Testis (tissue), 5 donors: ENCODE measurements at places on chromosomes 1 and 21. TPM values are rescaled to one million over a fixed set of nuclear protein-coding genes. Genes with fewer than 3 reads are reported as not detected.

- peak overlapping the region; percentile 75 for H3K27ac ChIP-seq
- DNase-seq, result peak; percentile 68
- H3K27me3 ChIP-seq, result no peaks in the 10 kb centered on the region
- H3K36me3 ChIP-seq, result no peaks in the 10 kb centered on the region
- peaks cover 75% of the 10 kb centered on the region for H3K4me1 ChIP-seq
- no peak overlapping the region for H3K4me3 ChIP-seq
These were observed 28.1 kb downstream of the SHISA4 start for GRCh38 chr1:201916649-201917249.

GRCh38 chr1:54110996-54111395, 41.8 kb downstream of the CDCP2 start:
- no peak overlapping the region for H3K27ac ChIP-seq
- no peaks in the 10 kb centered on the region for H3K4me1 ChIP-seq
- no peak for DNase-seq
- H3K4me3 ChIP-seq, result no peak overlapping the region
- no peaks in the 10 kb centered on the region for H3K27me3 ChIP-seq

DNA sequence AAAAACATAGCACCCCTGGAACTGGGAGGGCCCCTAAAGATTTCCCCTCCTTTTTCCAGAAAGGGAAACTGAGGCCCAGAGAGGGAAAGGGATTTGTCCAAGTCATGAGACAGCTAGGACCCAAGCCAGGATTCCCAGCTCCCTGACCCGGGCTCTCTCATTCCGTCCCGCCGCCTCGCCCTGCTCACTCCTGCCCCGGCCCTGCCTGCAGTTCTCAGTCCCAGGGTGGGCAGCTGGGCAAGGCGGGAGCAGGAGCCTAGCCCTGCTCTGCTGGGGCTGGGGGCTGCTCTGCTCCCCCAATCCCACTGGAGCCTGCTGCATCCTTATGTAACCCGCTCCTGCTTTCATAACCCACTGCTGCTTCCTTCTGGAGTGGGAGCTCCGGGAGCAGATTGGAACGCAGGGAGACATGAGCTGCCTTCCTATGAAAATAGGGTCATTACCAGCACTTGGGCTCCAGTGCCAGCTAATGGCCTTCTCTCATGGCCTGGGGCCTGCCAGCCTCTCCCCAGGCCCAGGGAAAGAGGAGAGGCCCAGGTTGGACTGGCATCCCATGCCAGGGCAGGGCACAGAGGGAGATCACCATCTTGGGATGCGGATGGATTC, 84.5 kb downstream of the CAMK2N1 start:
- H3K4me3 ChIP-seq, result no peak overlapping the region
- no peak overlapping the region for H3K27ac ChIP-seq

- no peaks in the 10 kb centered on the region for H3K4me1 ChIP-seq
- no peak for DNase-seq
- no peaks in the 10 kb centered on the region for H3K27me3 ChIP-seq
- no peaks in the 10 kb centered on the region for H3K36me3 ChIP-seq
These were observed 573 bp downstream of the TRIM63 start for GRCh38 chr1:26066857-26067256.

DNA sequence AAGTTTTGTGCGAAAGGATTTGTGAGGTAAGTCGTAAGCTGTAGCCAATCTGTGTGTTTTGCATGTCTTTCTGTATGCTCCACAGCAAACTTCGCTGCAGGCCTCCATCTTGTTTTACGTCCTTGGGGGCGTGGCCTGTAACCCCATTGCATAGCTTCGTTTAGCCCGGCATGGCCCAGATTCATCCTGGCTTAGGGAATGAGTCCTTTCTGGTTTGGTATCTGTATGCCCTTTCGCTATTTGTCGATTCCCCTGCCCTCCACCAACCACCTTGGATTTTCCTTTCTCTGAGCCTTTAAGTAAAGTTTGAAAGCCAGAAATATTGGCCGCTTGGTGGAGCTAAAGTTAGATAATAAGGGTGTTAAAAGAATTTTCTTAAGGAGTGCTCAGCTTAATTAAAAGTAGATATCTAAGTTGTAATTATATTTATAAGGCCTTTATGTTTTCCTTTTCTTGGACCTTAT, 1.1 kb downstream of the THEM4 start:
- no peaks in the 10 kb centered on the region for H3K27me3 ChIP-seq
- peaks cover 11% of the 10 kb centered on the region for H3K4me1 ChIP-seq
- no peaks in the 10 kb centered on the region for H3K36me3 ChIP-seq
- peak; percentile 67 for DNase-seq

DNA sequence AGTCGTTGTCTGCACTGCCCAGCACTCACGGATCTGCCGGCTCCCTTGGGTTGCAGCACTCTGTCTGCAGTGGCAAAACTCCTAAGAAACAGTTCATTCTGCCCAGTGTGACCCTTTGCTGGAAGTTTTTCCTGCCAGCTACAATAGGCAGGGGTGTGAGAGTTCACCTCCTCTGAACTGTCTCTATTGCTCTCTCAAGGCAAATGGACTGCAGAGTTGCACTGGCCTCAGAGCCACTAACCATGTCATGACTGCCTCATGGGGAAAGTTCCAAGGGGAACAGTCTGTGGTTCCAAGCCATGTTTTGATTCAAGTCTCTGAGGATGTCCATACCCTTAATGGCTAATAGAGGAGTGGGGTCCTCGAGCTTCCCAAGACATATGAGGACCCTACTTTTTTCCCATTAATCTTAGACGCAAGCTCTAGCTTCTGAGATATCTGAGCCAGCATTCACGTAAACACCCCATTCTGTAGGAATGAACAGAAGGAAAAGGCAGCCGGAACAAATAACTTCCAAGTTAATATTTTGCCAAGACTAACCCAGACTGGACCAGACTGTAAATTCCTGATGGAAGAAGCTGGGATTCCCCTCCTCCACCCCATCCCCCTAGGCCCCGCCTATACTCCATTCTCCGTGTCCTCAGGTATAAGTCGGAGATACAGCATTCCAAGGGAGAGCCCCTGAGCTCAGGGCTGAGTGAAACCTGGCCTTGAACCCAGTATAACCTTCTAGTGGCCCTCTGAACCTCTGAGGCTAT, 93.8 kb upstream of the AKT3 start:
- H3K36me3 ChIP-seq, result no peaks in the 10 kb centered on the region
- no peak overlapping the region for H3K4me3 ChIP-seq
- DNase-seq, result no peak
- no peaks in the 10 kb centered on the region for H3K4me1 ChIP-seq

DNA sequence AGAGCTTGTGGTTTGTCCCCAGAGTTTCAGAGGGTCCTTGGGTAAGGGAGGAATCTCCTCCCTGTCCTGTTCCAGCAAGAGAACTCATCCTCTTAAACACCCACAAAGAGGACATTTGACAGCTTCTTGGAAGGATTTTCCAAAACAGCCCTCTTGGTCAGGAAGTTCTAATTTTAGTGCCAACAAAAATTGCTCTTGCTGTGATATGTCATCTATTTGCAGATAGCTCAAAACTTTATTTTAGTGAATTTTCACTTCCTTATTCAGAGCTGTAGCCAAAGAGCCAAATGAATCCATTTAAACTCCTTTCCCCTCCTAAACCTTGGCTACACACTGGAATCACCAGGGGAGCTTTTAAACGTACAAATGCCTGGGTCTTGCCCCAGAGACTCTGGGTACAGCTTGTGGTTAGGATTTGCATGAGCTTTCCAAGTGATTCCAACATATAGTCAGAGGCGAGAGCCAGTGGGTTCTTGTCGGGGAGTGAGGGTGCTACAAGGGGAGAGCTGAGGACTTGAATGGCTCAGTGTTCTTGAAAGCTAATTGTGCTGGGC, 11.8 kb upstream of the RASSF5 start:
- H3K27me3 ChIP-seq, result no peaks in the 10 kb centered on the region
- DNase-seq, result no peak
- H3K27ac ChIP-seq, result no peak overlapping the region
- H3K4me3 ChIP-seq, result no peak overlapping the region
- H3K4me1 ChIP-seq, result peaks cover under 1% of the 10 kb centered on the region
- H3K36me3 ChIP-seq, result no peaks in the 10 kb centered on the region

GRCh38 chr1:48619539-48619938, 147.5 kb upstream of the SPATA6 start:
- H3K4me3 ChIP-seq, result no peak overlapping the region
- H3K4me1 ChIP-seq, result no peaks in the 10 kb centered on the region
- no peaks in the 10 kb centered on the region for H3K36me3 ChIP-seq
- no peaks in the 10 kb centered on the region for H3K27me3 ChIP-seq

- H3K4me3 ChIP-seq, result no peak overlapping the region
- no peak overlapping the region for H3K27ac ChIP-seq
- no peak for DNase-seq
- H3K27me3 ChIP-seq, result no peaks in the 10 kb centered on the region
- H3K36me3 ChIP-seq, result no peaks in the 10 kb centered on the region
- no peaks in the 10 kb centered on the region for H3K4me1 ChIP-seq
These were observed 118.4 kb upstream of the TNR start for GRCh38 chr1:175861626-175862367.

GRCh38 chr1:22791831-22792347, 81.2 kb downstream of the EPHB2 start:
- peaks cover 32% of the 10 kb centered on the region for H3K4me1 ChIP-seq
- no peak for DNase-seq
- no peak overlapping the region for H3K4me3 ChIP-seq
- no peaks in the 10 kb centered on the region for H3K36me3 ChIP-seq
- H3K27ac ChIP-seq, result no peak overlapping the region

DNA sequence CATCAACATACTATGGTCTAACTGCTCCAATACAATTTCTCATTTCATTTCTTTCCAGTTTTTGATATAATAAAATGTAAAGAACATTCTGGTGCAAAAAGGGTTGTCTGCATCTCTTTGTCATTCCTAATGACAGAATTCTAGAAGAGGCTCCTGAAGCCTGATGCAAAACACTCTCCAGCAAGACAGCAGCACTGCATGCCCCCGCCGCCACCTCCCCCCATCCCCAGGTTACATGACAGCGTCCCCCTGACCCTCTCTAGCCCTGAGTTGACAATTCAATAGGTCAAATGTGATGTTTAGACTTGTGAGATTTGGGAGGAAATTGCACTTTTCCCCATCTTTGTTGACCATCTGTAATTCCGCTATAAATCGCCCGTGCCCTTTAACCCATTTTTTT, 64.6 kb upstream of the C1orf21 start:
- no peak overlapping the region for H3K27ac ChIP-seq
- no peaks in the 10 kb centered on the region for H3K36me3 ChIP-seq
- H3K4me3 ChIP-seq, result no peak overlapping the region

The TCHH gene
- total RNA-seq, result 2.9 TPM

The MYBPH gene
- 0.25 TPM for total RNA-seq

The TBX19 gene
- 2.7 TPM for total RNA-seq
